ENCODE measurements at places on chromosomes 6 and 20.
A peak's percentile ranks its signal among the peaks of the same experiment; 100 is the strongest.

- 0 out of 2 replicates have a peak, but pooled peaks cover 5% of the 10 kb centered on the region for H3K4me1 ChIP-seq
- peak overlapping the region; percentile 42 for H3K27ac ChIP-seq
These were observed 25.4 kb downstream of the ZKSCAN8 start for GRCh38 chr6:28167068-28167467.

GRCh38 chr6:28922004-28922820 lies 1.6 kb downstream of the TRIM27 start:
- no peaks in the 10 kb centered on the region for H3K27me3 ChIP-seq
- peak overlapping the region; percentile 86 for H3K4me3 ChIP-seq
- H3K4me1 ChIP-seq: peaks cover 23% of the 10 kb centered on the region
- peak; percentile 92 for DNase-seq

DNA sequence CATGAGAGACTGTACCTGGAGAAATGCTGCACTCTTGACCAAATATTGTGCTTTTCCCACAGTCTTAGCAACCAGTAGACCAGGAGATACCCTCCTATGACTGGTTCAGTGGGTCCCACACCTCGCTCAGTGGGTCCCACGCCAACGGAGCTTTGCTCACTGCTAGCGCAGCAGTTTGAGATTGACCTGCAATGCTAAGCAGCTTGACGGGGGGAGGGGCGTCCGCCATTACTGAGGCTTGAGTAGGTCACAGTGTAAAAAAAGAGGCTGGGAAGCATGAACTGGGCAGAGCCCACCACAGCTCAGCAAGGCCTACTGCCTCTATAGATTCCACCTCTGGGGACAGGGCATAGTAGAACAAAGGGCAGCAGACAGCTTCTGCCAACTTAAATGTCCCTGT lies 49.0 kb upstream of the HIVEP2 start:
- H3K27me3 ChIP-seq: no peaks in the 10 kb centered on the region
- no peaks in the 10 kb centered on the region for H3K36me3 ChIP-seq
- no peak overlapping the region for H3K27ac ChIP-seq
- DNase-seq: no peak
- no peaks in the 10 kb centered on the region for H3K4me1 ChIP-seq

- H3K27me3 ChIP-seq: no peaks in the 10 kb centered on the region
- no peaks in the 10 kb centered on the region for H3K36me3 ChIP-seq
- H3K27ac ChIP-seq: no peak overlapping the region
- no peak for DNase-seq
These were observed 42.2 kb downstream of the GFOD1 start for GRCh38 chr6:13445005-13445743.

DNA sequence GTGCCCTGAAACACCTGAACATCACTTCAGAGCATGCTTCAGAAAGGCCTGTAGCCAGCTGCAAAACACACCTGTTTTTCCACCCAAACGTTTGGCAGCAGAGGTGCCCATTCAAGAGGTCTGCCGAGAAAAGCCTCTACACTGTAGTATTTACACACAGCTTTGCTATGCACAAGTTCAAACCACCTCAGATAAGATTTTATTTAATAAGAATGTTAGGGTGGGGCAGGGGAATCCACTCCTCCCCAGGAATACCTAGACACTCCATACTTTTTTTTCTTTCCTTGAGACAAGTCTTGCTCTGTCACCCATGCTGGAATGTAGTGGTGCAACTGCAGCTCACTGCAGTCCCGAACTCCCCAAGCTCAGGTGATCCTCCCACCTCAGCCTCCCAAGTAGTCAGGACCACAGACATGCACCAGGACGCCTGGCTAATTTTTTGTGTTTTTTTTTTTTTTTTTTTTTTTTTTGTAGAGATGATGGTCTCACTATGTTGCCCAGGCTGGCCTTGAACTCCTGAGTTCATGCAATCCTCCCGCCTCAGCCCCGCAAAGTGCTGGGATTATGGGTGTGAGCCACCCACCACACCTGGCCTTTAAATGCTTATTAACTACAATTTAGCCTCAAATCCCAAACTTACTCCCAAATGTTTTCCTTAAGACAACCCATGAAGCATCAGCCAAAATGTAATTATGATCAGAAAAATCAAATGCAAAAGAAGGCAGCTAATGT lies 9.7 kb downstream of the MRPL14 start:
- H3K27ac ChIP-seq: peak overlapping the region; percentile 93
- DNase-seq: peak; percentile 82
- H3K4me3 ChIP-seq: peak overlapping the region; percentile 49
- H3K27me3 ChIP-seq: no peaks in the 10 kb centered on the region
- H3K36me3 ChIP-seq: peaks cover 25% of the 10 kb centered on the region

- H3K27ac ChIP-seq: peak overlapping the region; percentile 53
- peak; percentile 76 for DNase-seq
- peaks cover 25% of the 10 kb centered on the region for H3K36me3 ChIP-seq
- peaks cover 16% of the 10 kb centered on the region for H3K4me1 ChIP-seq
- H3K4me3 ChIP-seq: no peak overlapping the region
- H3K27me3 ChIP-seq: no peaks in the 10 kb centered on the region
These were observed 42.6 kb downstream of the UQCC2 start for GRCh38 chr6:33668914-33669313.
